Spleen (tissue), 13 donors: ENCODE measurements at places on chromosomes 1 and 21. TPM values are rescaled to one million over a fixed set of nuclear protein-coding genes. Genes with fewer than 3 reads are reported as not detected.

The TEX35 gene
- polyA plus RNA-seq, result 0.10 TPM

The DCST1 gene
- not detected for polyA plus RNA-seq

The MYOC gene
- polyA plus RNA-seq, result 0.10 TPM

The SPOCD1 gene
- polyA plus RNA-seq, result 0.74 TPM

The SYT14 gene
- under 0.01 TPM for polyA plus RNA-seq

The GRIK3 gene
- polyA plus RNA-seq, result 0.74 TPM

The RAP1GAP gene
- 0.30 TPM for polyA plus RNA-seq

The PRRX1 gene
- 5.9 TPM for polyA plus RNA-seq

The RUSC1 gene
- polyA plus RNA-seq, result 8.5 TPM

The CYP4A11 gene
- polyA plus RNA-seq, result not detected

- no peak for DNase-seq
Observed at GRCh38 chr1:235557495-235557894, 53.2 kb upstream of the B3GALNT2 start.

- peak; percentile 88 for DNase-seq
Observed at GRCh38 chr1:10692401-10693021, 103.9 kb downstream of the CASZ1 start.

DNA sequence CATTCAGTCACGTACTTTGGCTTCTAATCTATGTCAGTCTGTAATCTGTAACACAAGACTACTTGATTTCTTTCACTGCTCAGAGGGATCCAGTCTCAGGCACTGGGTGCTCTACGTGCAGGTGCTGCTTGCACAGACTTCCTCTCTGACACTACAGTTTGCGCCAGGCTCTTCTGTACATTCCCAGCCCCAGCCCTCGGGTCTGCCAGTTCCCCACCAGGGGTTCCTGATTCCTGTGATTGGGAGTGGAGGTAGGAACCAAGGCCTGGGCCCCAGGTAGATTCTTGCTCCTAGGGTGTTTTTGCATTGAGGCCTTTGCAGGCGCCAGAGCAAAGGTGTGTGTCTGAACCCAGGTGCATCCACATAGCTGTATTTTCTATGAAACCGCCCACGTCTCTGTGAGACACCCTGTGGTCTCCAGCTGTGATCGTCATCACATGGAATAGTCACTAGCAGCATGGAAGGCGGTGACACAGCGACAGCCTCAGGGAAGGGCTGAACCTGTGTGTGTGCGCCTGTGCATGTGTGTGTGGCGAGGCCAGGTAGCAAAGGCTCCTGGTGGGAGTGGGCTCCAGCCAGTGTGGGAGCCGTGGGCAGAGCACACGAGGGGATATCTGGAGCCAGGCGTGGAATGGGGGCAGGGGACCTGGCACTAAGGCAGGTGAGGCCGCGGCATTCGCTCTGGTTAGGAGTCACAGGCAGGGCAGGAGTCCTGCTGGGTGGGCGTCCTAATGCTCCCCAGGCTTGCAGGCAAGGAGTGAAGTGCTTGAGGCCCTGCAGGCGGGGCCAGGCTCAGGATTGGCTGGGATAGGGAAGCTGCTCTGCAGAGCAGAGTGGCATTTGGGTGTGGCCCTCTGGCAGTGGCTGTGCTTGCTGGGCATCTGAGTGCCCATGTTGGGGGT, 5.2 kb downstream of the GJC2 start:
- peak; percentile 65 for DNase-seq

DNA sequence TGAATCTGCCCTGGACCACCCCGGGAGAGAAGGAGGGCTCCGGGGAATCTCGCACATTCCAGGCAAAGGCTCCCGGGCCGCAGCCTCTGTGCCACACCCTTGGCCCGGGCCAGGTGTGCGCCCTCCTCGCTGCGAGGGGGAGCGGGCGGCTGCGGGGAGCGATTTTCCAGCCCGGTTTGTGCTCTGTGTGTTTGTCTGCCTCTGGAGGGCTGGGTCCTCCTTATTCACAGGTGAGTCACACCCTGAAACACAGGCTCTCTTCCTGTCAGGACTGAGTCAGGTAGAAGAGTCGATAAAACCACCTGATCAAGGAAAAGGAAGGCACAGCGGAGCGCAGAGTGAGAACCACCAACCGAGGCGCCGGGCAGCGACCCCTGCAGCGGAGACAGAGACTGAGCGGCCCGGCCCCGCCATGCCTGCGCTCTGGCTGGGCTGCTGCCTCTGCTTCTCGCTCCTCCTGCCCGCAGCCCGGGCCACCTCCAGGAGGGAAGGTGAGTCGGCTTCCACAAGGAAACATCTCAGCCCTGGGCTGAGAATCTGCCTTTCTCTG, at the start of gene LAMC2:
LAMC2 (plus strand) TSS at position 324 of the 550 bp plus-strand sequence; CDS start at position 413, 89 bp downstream.
- no peak for DNase-seq

- no peak for DNase-seq
Observed at GRCh38 chr1:67053535-67053784, 488 bp downstream of the SLC35D1 start.

- DNase-seq, result no peak
Observed at GRCh38 chr1:111990026-111990877, 784 bp upstream of the KCND3 start.

GRCh38 chr1:162065016-162065415, 4.5 kb upstream of the NOS1AP start:
- no peak for DNase-seq

DNA sequence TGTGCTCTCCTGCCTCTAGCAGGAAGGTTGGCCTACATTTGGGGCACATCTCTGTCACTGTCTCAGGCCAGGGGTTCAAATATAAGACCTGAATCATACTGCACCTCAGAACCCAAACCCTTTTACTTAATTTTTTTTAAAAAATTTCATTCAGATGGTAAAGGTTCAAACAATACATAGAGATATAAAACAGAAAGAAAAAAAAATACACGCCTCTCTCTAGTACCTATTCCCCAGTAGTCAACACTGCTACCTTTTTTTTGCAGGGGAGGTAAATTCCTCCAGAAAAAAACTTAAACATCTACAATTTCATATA, 32.9 kb downstream of the MAPKAPK2 start:
- no peak for DNase-seq

DNA sequence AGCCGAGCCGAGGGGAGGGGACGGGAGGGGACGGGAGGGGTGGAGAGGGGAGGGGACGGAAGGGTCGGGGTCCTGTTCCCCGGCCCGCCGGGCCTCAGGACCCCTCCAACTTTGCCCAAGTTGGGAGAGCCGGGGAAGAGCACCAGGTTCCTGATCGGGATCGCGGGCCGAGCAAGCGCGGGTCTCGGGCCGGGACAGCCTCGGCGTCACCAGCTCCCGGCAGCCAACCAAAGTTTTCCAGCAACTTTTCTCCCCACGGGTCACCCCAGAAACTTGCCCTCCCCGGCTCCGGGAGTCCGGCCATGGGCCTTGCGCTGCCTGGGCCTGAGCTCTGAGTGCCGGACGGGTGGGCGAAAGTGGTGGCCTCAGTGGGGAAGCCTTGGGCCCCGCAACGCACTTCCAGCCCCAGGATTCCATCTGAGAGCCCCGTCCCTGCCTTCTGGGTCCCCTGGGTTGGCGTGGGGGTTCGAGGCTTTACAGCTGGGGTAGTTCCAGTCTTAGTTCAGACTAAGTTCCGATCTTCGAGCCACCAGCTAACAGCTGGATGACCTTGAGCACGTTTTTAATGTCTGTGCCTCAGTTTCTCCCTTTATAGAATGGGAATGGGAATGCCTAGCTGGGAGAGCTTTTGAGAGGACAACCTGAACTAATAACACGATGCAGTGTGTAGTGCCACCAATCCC, 458 bp downstream of the ZC3H12A start:
- peak; percentile 89 for DNase-seq

DNA sequence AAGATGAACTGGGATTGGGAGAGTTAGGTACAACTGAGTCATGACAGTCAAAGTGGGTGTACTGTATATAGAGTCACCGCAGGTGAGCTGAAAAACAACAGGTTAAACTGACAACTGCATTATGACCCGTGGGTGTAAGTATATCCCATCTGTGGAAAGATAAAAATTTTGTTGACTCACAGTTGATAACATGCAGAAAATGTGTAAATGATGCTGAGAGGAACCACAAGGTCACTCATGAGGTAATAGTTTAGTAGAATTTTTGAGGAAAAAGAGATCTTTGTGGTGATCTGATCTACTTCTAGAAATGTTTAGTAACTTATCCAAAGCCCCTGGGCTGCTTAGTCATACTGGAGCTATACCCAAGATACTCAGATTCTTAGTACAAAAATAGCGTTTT, 838 bp downstream of the OR2C3 start:
- DNase-seq, result no peak

DNA sequence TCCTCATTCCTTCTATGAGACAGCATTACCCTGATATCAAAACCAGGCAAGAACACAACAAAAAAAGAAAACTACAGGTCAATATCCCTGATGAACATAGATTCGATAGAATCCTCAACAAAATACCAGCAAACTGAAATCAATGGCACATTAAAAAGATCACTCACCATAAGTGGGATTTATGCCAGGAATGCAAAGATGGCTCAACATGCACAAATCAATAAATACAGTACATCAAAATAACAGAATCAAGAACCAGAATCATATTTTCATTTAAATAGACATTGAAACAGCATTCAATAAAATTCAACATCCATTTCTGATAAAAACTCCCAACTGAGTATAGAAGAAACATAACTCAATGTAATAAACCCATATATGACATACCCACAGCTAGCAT, 36.5 kb downstream of the FAF1 start:
- DNase-seq, result no peak

DNA sequence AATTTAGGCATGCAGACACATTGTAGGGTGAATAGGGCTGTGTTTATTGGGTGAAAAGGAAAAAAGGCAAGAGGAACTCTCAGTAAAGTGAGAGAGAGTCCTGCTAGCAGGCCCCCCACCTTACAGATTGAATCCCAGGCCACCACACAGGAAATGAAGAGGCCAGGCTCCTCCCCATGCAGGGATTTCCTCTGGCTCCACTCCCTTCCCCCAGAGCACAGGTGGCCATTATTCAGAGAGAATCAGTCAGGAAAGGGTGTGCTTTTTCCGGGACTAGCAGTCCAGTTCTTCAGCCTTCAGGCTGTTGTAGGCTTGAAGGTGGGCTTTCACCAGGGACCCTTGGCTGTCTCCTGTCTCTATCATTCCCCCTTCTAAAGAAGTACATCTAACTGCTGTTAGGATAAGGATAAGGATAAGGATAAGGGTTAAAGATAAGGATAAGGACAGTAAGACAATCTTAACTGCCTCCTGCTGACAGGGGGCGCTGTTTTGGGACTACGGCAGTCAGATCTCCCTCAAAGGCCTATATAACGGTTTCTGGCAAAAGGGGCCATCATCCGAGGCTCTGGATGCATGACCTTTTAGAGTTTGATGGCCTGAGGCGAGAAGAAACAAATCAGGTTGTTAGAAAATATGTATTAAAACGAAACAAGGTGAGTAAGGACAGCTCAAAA, 26.3 kb downstream of the ZNF648 start:
- DNase-seq, result no peak

DNA sequence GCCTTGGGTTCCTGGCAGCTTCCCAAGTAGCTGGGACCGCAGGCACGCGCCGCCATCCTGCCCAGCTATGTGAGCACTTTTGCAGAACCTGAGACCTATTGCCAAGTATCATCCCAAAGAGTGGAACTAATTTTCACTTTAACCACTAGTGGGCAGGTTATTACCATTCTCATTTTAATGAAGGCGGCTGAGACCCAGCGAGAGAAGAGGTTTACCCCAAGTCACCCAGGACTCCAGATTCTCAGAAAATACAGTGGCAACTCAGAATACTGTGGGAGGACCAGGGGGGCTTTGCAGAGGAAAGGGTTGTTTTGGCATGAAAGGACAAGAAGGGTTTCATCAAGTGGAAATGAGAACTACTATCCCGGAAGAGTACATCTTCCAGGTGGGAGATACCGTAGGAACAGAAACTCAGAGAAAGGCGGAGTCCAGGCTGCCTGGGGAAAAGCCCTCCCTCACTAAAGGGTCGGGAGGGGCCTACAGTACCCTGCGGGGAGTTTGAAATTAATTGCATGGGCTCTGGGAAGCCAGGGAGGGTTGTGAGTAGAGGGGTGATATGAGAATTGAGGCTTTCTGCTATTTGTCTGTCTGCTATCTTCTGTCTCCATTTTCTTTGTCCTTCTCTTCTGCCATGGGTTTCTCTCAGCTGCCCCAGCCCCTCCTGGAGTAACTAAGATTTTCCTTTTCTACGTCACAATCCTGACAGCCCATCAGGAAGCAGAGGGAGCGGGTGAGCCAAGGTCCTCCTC, 7.2 kb upstream of the SEMA4A start:
- peak; percentile 87 for DNase-seq

DNA sequence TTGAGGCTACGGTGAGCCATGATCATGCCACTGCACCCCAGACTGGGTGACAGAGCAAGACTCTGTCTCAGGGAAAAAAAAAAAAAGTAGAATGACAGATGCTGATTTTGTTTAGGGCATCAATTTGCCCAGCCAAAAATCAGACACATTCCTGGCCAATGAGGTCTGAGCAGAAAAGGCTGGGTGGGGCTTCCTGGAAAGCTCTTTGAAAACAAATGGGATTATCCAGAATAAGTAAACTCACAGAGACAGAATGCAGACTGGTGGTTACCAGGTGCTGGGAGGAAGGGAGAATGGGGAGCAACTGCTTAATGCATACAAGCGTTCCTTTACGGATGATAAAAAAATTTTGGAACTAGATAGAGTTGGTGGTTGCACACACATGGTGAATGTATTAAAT, 10.1 kb upstream of the CITED4 start:
- no peak for DNase-seq

GRCh38 chr1:212754193-212754592, 37.4 kb downstream of the NSL1 start:
- DNase-seq, result no peak

GRCh38 chr1:219446288-219446687, 166.6 kb downstream of the ZC3H11B start:
- no peak for DNase-seq

DNA sequence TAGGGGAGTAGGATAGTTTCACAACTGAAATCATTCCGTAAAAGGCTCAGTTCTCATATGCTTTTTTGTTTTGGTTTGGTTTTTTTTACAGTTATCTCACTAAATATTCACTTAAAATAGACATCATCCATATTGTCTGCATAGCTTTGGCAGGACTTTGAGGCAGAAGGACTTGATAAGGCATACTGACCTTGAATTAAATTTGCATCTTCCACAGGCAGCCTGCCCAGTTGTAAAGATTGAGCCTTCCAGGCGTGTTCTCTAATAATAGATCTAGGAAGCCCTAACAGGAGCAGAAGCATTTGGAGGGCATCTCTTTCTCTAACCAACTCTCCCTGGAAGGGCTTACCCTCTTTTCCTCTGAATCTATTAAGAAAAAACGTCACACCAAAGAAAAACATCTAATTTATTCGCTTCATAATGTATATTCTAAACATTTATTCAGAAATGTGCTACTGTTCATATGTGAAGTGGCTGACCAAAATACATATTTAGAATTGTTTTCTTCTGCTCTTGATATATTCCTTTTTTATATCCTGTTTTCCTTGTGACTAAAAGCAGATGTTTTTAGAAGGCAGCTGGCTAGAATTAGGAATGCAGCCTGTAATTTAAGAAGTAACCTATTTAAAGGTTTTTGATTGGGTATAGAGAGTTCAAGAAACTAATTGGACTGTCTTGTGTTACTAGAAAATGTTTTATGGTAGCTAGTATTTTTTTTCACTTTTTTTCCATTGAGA, 20.2 kb downstream of the DESI2 start:
- DNase-seq, result no peak
